ENCODE measurements at places on chromosomes 7 and 10.

GRCh38 chr7:133081119-133081598 lies 731 bp downstream of the CHCHD3 start:
- peak; percentile 12 for DNase-seq

- no peak for DNase-seq
Observed at GRCh38 chr10:49519717-49520116, 19.2 kb downstream of the ERCC6 start.

GRCh38 chr7:150753826-150754603 lies 16.8 kb downstream of the GIMAP5 start:
- DNase-seq, result peak; percentile 16

- DNase-seq, result no peak
Observed at GRCh38 chr10:78650122-78650521, 418.6 kb upstream of the ZMIZ1 start.

- DNase-seq, result peak; percentile 2
Observed at GRCh38 chr10:108358912-108359311, 1194.4 kb upstream of the SORCS1 start.

DNA sequence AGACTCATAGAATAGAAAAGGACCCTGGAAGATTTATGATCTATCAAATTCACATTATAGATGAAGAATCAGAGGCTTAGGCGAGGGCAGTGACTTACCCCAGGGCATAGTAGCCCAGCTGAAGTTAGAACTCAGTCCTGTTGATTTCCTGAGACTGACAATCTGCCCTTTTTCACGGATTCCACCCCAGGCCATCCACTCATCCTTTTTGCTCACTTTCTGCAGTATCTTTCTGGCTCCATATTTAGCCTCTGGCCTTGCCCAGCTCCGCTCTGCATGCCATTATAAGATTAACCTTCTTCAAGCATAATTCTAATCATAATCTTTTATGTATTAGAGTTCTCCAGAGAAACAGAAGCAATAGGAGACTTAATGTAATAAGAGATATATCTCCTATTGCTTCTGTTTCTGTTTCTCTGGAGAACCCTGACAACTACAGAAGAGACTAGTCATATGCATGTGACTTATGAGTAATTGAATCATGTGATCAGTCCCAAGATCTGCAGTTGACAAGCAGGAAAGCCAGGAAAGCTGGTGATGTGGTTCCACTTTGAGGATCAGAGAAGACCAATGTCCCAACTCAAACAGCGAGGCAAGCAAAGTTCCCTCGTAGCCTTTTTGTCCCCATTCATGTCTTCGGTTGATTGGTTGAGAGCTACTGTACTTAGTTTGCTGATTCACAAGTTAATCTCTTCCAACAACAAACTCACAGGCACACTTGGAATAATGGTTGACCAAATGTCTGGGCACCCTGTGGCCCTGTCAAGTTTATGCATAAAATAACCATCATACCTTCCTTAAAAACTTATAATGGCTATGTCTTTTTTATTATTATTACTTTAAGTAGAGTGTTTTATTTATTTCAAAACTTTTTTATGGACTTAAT lies 412.1 kb downstream of the SUGCT start:
- no peak for DNase-seq

DNA sequence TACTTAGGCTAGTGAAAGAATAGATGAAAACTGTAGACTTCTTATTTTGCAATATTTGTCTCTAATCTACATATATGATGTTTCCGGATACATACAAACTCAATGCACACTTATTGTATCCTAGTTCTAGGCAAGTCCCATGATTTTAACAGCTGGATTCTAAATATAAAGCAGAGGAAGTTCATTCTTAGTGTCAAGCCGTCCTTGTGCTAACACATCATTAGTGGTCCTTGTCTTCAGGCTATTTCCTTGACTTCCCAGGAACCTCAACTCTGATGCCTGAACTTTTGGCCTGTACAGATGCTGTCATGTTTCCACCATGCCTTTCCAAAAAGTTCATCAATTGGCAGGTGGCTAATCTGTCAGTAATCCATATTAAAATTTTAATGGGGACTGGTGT lies 301.9 kb upstream of the DGKB start:
- DNase-seq, result no peak

DNA sequence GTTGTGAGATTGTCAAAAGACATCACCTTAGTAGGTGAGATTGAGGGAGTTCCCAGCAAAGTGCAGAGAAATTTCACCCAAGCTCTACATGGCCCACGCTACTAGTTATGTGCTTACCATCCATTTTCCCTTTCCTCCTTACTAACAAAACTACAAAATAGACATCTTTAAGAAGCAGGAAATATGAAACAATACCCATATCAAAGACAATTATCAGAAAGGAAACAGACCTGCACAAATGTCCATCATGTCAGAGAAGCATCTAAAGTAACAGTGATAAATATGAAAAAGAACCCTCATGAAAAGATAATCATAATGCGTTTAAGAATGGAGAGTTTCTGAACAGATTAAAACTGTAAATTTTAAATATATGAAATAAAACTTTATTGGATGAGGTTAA lies 28.2 kb downstream of the GIMAP4 start:
- DNase-seq, result no peak

- peak; percentile 64 for DNase-seq
Observed at GRCh38 chr10:2079603-2080078, 342.3 kb upstream of the ADARB2 start.

- no peak for DNase-seq
Observed at GRCh38 chr10:48384699-48384982, 78.2 kb downstream of the MAPK8 start.

GRCh38 chr7:92699560-92699959 lies 109.4 kb upstream of the FAM133B start:
- no peak for DNase-seq

DNA sequence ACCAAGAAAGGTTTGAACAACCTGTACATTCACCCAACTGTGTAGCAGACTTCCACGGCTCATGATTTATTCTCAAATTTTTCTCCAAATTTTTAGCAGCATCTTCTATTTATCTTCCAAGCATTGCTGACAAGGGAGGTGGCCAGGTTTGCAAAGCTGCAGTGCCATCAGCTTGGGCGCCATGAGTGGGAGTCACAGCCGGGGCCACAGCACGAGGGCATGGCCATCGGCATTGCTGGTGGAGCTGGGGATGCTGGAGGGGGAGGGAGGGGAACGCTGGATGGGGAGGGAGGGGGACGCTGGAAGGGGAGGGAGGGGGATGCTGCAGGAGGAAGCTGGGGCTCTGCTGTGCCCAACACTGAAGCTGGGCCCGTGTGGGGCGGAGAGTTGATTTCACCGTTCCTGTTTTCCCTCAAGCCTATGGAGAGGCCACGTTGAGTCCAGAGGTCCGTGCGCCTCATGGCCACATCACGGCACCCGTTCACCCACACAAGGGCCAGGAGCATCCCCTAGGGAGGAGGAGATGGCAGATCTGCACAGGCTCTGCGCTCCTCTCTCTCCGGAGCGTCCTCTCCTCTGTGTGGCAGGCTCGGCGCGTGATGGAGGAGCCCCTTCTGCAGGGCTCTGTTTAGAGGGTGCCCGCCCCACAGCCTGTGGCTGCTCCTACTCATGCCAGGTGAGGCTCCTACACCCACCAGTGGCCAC lies 520.2 kb downstream of the DNAJB6 start:
- no peak for DNase-seq

GRCh38 chr7:22238354-22239311 lies 118.3 kb downstream of the RAPGEF5 start:
- no peak for DNase-seq

DNA sequence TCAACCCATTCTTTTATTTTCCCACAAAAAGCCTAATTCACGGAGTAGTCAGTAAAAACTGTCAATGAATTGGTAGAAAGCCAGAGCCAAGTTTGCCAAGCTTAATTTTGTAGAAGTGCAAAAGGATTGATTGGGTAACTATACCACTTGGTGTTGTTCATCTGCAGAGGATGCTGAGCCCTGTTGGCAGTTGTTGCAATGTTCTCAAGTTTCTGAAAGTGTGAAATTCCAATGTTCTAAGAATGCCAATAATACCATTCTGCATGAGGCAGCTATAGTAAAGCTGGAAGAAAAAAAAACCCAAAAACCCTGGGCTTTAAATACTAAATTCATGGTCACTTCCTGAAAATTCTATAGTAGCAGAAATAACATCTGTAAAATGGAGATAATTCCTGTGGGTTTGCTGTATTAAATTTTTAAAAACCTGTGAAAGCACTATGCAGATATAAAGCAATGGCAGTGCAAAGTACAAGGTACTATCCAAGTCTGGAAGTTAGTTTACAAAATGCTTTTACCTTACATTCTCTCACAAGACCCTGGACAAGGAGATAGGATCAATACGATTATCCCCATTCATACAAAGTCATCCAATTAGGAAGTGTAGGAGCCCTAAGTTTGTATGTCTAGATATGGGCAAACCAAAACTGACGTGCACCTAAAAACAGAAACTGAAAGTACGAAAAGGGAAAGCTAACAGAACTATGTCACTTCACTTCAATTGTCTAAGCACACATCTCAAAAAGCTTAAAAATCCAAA lies 6.0 kb upstream of the PON1 start:
- DNase-seq, result no peak

GRCh38 chr7:140478246-140479061 lies 851 bp downstream of the MKRN1 start:
- DNase-seq, result no peak

DNA sequence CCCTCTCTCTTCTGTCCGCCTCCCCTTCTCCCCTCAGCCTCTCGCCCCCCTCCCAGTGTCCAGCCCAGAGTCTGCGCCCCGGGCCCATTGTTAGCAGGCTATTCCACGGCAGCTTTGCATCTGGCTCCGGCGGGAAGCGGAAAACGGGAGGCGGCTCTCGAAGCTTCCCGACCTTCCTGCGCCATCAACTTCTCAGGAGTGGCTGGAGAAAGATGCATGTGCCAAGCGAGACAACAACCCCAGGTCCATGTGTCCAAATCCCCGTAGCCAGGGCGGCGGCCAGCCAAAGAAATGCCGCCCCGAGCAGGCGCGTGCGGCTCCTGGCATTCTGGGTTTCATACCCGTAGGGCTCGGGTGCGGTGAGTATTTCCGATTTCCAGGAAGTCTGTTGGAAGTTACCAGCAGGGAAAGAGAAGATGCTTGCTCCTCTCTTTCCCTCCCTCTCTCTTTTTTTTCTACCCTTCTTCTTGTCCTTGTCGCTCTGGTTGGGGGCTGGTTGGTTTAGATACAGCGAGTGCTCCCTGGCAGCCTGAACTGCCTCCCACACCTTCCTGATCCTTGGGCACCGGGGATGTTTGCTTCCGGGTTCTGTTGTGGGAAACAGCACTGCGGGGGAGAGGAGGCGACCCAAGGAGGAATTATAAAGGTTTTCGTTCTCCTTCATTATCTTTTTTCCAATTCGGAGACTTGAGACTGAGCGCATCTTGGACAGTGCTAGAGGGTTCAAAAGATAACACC lies 1.2 kb upstream of the HOXA2 start:
- no peak for DNase-seq

GRCh38 chr10:121516093-121516865 lies 82.0 kb downstream of the FGFR2 start:
- DNase-seq, result no peak

- no peak for DNase-seq
Observed at GRCh38 chr10:43109671-43110249, 28.5 kb upstream of the CSGALNACT2 start.

GRCh38 chr10:70459774-70460490 lies 18.5 kb upstream of the NODAL start:
- no peak for DNase-seq

- DNase-seq, result no peak
Observed at GRCh38 chr7:121343302-121343701, 14.5 kb downstream of the WNT16 start.

- DNase-seq, result no peak
Observed at GRCh38 chr10:112269266-112269665, 13.9 kb upstream of the TECTB start.

GRCh38 chr10:29957907-29958331 lies 101.5 kb downstream of the JCAD start:
- DNase-seq, result no peak

GRCh38 chr7:128164061-128164954 lies 76.8 kb upstream of the LEP start:
- DNase-seq, result no peak

DNA sequence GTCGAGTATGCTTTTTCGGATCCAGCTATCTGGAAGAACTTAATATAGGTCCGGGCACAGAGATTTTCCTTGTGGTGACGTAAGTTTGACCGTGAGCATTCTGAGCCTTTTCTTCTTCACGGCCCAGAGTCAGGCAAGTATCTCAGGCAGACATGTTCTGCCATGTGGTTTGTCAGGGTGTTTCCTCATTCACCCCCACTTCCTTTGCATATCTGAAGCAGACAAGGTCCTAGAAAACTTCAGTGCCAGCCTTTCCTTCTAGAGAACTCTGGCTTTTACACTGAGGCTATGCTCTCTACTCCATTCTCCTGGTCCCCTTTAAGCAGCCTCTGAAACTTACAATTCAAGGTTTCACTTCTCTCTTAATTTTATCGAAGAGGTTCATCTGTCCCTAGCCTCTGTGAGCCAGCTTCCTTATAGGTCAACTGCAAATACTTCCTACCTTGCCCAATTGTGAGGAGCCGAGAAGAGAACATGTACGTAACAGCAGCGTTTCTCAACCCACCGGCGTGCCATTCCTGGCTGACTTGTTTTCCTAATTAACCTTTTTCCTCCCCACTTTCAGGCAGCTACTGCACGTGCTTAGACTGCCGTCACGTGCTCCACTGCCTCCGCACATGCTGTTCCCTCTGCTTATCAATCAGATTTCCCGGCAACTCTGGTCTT lies 47.3 kb downstream of the CDCA7L start:
- DNase-seq, result no peak

GRCh38 chr7:93948873-93949272 lies 27.3 kb downstream of the GNG11 start:
- DNase-seq, result no peak

DNA sequence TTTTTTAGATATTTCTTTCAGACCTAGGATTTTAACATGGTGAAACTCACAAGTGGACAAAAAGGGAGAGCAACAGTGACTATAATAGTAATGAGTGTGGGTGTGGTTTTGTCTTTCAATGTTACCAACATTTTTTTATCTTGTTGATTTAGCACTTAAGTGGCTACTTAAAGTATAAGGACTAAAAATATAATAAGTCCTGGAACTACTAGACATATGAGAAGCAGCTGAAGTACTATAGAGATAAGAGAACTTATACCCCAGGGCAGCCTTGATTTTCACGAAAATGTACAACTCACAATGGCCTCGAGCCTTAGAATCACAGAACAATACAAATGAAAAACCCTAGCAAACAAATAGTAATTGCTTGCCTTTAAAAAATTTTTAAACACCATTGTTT lies 1151.8 kb downstream of the TYW1 start:
- no peak for DNase-seq

GRCh38 chr7:39623732-39624441 lies 515 bp downstream of the RALA start:
- no peak for DNase-seq

DNA sequence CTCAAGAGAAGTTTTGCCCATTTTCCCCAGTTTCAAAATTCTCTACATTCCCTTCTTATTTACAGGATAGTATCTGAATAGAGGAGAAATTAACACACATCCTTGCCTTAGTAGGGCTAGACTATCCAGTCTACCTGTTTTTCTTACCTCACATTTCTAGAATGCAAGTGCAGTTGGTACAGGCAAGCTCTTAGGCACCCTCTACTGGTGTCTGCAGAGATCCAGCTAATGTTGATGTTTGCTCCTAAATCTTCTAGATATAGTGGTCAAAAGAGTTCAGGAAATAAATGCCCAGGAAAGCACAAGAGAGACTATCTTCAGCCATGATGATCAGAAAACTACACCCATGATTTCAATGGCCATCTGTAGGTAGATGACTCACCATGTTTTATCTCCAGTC lies 205.3 kb downstream of the HTR7 start:
- DNase-seq, result no peak
